ENCODE measurements at places on chromosomes 1 and 21. TPM values are rescaled to one million over a fixed set of nuclear protein-coding genes. Genes with fewer than 3 reads are reported as not detected.

Gene LCE6A
- total RNA-seq = not detected

Gene LRRC8B
- 3.9 TPM for total RNA-seq

Gene FCER1G
- not detected for total RNA-seq

Gene MAEL
- total RNA-seq = not detected

Gene SYNC
- total RNA-seq = 51.3 TPM

Gene DEDD
- 40.1 TPM for total RNA-seq

Gene RUNX1
- total RNA-seq = 48.1 TPM

Gene OR2G6
- not detected for total RNA-seq

Gene ZMYM4
- 17.7 TPM for total RNA-seq

Gene OR2T35
- total RNA-seq = not detected

Gene SERPINC1
- not detected for total RNA-seq

Gene ST6GALNAC5
- total RNA-seq = 0.60 TPM

Gene ENSA
- 287 TPM for total RNA-seq

Gene PEAR1
- total RNA-seq = 2.8 TPM

Gene NFASC
- total RNA-seq = 33.3 TPM

Gene C1QC
- not detected for total RNA-seq

Gene SLAMF7
- 0.29 TPM for total RNA-seq

Gene PGLYRP4
- not detected for total RNA-seq

Gene LYPD8
- total RNA-seq = 0.46 TPM

Gene SERTAD4
- total RNA-seq = 8.0 TPM

Gene PALMD
- total RNA-seq = 0.88 TPM

Gene ANGPTL3
- total RNA-seq = not detected

Gene TMEM222
- 30.6 TPM for total RNA-seq

Gene FBXO2
- 1.9 TPM for total RNA-seq
